ENCODE measurements at places on chromosomes 13 and 19.

DNA sequence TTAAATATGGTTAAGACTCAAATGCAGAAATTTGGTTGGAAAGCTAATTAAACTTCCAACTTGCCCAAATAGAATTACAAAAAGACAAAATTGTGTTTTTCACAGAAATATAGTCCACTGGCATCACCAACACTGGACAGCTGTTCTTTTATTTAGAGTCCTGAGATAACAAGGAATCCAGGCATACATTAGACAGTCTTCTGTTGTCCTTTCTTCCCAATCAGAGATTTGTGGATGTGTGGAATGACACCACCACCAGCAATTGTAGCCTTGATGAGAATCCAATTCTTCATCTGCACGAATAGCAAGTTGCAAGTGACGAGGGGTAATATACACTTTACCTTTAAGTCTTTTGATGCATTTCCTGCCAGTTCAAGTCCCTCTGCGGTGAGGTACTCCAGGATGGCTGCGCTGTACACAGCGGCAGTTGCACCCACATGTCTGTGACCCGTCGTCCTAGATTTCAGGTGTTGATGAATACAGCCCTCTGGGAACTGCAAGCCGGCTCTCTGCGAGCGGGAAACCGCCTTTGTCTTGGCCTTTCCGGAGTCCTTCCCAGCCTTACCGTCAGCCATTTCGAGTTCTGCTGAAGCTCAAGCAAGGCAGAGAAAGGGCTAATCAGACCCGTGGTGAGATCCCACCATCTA, 14.7 kb downstream of the UBAC2 start:
- DNase-seq, result no peak

- no peak for DNase-seq
These were observed 1.9 kb downstream of the KLF12 start for GRCh38 chr13:74132152-74132775.

GRCh38 chr13:22761709-22762108, 419.1 kb upstream of the SGCG start:
- no peak for DNase-seq

- DNase-seq, result peak; percentile 85
These were observed 24.8 kb downstream of the C2CD4C start for GRCh38 chr19:383922-384798.

DNA sequence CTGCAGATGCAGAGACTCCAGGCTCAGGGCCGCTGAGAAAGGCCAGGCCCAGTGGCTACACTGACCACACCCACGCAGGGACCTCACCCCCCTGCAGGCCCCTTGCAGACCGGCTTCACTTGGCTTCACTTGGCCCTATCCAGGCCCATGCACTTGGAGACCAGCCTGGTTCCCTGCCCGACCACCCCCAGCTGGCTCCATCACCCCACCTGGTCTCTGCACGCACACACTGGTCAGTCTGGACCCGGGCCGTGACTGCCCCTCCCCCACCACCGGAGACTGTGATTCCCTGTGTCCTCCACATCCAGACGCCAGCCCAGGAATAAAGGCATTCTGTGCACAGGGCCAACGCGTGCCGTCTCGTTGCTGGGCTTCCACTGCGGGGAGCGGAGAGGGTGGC, 4.9 kb upstream of the EBI3 start:
- DNase-seq, result no peak

GRCh38 chr19:34502582-34503411, 21.2 kb downstream of the WTIP start:
- DNase-seq, result peak; percentile 30

- no peak for DNase-seq
These were observed 8.2 kb upstream of the CLN5 start for GRCh38 chr13:76983676-76984075.

- no peak for DNase-seq
These were observed 1471.8 kb downstream of the EFNB2 start for GRCh38 chr13:105063676-105064075.

DNA sequence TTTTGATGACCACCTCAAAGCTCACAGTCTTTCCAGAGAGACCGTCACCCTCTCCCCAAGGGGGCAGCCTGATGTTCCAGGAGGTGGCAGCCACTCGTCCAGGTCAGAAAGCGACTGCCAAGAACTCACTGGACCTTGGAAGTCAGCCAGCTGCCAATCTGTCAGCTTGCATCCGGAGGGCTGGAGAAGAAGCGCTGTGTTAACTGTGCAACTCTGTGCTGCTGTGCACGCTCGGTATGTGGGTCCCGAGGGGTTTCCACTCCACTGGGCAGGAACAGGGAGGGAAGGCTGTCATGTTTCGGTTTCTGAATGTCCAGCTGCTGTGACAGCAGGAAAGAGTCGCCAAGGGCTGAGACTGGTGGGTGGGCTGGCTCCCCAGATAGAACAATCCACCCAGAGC, 89.2 kb downstream of the CACNA1A start:
- no peak for DNase-seq

DNA sequence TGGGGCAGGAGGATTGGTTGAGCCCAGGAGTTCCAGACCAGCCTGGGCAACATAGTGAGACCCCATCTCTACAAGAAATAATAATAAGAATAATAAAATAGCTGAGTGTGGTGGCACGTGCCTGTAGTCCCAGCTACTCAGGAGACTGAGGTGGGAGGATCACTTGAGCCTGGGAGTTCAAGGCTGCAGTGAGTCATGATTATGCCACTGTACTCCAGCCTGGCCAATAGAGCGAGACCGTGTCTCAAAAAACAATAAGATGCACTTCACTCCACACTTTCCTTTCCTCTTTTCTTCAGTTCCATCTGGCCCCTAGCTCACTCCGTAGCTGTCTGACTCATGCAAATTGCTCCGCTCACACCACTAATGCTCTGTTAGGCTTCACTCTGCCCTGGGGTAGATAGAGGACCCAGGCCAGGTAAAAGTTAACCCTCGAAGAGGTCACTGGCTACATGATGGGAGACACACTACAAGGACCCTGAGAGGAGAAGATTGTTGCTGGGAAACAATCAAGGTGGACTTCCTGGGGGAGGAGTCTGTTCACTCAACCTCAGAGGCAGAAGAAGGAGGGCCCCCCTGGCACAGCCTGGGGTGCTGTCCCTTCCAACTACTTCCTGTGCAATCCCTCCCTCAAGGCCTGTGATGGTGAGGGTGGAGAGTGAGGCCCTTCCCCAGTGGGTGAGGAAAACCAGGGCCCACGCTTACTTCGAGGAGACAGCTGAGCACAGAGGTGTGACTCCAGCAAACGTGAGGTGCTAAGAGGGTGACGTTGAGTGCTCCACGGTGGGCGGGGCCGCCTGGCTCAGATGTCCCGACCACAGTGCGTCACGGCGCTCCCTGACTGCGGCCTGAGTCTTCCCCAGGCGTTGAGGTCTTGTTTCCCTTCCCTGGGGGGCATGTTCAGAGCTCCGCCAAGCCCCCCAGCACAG, 8.8 kb upstream of the TNFSF9 start:
- DNase-seq, result no peak

DNA sequence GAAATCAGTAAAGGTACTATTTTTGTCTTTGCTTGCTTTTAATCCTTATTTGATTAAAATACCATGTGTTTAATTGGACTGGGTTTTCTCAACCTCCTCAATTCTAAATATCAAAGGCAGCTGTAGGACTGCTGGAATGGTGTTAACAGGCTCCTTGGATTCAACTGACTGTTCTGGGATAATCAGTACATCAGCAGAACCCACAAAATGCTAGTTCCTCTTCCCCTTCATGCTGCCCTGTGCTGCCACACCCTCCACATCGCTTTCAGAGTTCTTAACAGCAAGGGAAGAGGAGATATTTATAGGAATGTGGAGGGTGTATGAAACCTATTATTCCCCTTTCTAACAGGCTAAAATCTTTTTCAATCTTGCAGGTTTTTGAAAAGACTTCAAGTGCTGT, 82.4 kb downstream of the KCTD12 start:
- no peak for DNase-seq

- no peak for DNase-seq
These were observed 8.7 kb upstream of the CREB3L3 start for GRCh38 chr19:4144666-4145249.

DNA sequence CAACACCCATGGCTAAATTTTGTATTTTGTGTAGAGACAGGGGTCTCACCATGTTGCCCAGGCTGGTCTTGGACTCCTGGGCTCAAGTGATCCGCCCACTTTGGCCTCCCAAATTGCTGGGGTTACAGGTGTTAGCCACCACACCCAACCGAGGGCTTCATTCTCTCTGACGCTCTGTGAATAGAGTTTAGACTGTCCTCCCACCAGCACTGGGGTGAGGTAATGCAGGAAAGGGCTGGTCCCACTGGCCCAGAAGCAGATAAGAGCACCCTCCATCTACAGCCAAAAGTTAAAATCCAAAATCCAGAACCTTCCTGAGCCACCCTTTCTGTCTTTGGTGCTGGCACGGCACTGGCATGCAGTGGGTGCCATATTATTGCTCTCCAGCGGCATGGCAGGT, 31.8 kb upstream of the HOMER3 start:
- no peak for DNase-seq

- no peak for DNase-seq
These were observed 146.4 kb upstream of the GPC6 start for GRCh38 chr13:93080166-93080565.

Measured in H1 (cell line).